ENCODE measurements at places on chromosomes 5 and 9. TPM values are rescaled to one million over a fixed set of nuclear protein-coding genes. Genes with fewer than 3 reads are reported as not detected.

- no peaks in the 10 kb centered on the region for H3K4me1 ChIP-seq
- DNase-seq = no peak
- no peak overlapping the region for H3K4me3 ChIP-seq
- H3K27me3 ChIP-seq = no peaks in the 10 kb centered on the region
- H3K36me3 ChIP-seq = no peaks in the 10 kb centered on the region
These were observed 102.9 kb downstream of the MARCHF11 start for GRCh38 chr5:16076657-16077056.

- H3K27ac ChIP-seq = no peak overlapping the region
- no peaks in the 10 kb centered on the region for H3K36me3 ChIP-seq
- no peaks in the 10 kb centered on the region for H3K4me1 ChIP-seq
- no peaks in the 10 kb centered on the region for H3K27me3 ChIP-seq
These were observed 61.7 kb downstream of the MRPL36 start for GRCh38 chr5:1737790-1738405.

DNA sequence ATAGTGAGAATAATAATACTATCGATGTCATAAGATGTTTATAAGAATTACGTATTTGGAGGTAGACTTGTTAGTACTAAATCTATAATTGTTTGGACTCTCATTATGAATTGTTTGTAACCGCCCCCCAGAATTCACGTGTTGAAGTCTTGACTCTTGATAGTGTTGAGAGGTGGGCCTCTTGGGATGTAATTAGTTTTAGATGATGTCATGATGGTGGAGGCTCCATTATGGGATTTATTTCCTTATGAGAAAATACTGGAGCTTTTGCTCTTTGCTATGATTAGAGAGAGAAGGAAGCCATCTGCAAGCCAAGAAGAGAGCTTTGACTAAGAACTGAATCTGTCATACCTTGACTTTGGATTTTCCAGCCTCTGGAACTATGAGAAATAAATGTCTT, 142.2 kb downstream of the PRDM9 start:
- H3K36me3 ChIP-seq = no peaks in the 10 kb centered on the region
- no peak for DNase-seq
- H3K27ac ChIP-seq = no peak overlapping the region
- H3K4me1 ChIP-seq = no peaks in the 10 kb centered on the region

The AHRR gene
- 0.12 TPM for total RNA-seq

DNA sequence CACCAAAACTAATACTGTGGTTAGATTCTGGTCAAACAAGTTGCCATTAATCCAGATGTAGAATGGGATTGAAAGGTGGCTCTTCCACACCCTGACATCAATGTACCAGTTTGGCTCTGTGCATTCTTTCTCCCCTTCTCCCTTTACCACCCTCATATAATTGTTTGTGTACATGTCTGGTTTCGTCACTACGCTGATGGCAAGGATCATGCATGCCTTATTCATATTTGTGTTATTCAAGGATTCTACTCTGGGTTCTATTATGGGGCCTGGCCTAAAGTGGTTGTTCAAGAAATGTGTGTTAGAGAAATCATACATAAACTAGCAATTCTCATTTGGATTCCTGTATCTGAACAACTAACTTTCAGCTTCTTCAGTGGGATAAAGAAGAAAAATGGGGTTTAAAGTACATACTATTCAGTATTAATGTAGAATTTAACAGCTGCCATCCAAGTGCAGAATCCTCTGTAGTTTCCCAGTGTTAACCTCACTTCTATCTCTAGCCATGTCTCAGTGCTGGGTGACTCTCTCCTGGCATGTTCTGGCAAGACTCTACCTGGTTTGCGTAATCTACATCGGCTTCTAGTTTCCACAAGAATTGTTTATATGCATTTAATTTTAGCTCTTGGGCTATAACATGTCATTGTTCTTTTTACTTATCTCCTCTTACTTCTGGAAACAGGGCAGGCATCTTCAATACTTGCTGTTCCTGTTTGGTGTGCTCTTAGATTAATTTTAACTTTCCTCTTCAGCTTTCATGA, 27.9 kb upstream of the CDKN2B start:
- H3K4me3 ChIP-seq = no peak overlapping the region
- no peaks in the 10 kb centered on the region for H3K36me3 ChIP-seq
- no peak overlapping the region for H3K27ac ChIP-seq
- no peak for DNase-seq
- no peaks in the 10 kb centered on the region for H3K4me1 ChIP-seq

- no peak overlapping the region for H3K27ac ChIP-seq
- H3K36me3 ChIP-seq = no peaks in the 10 kb centered on the region
- no peaks in the 10 kb centered on the region for H3K4me1 ChIP-seq
- no peaks in the 10 kb centered on the region for H3K27me3 ChIP-seq
- no peak overlapping the region for H3K4me3 ChIP-seq
These were observed 1683.2 kb downstream of the MAT2B start for GRCh38 chr5:165188556-165189175.

DNA sequence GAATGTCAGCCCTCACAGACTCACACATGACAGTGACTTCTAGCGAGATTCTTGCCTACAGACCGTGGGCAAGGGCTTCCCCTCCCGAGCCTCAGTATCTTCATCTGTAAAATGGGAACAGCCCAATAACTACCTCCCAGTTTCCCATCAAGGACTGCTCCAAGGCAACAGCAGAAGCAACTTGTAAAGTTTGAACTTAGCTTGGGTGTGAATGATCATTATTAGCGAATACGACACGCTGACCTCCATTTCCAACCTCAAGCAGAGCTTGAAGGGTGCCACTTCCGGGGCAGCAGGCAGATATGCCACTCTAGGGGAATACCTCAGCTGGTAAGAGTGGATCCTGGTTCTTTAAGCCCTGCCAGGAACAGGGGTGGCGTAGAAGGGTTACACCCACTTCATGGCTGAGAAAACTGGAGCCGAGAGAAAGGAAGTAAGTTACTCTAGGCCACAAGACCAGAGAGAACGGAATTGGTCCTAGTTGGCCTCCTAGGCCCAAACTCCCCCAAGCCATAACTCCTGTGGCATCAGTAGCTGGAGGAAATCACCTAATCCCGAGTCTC, 2.0 kb downstream of the RNF44 start:
- H3K4me1 ChIP-seq = peaks cover 70% of the 10 kb centered on the region
- peak overlapping the region; percentile 79 for H3K4me3 ChIP-seq
- H3K27me3 ChIP-seq = no peaks in the 10 kb centered on the region
- peaks cover 20% of the 10 kb centered on the region for H3K36me3 ChIP-seq

The SEC24A gene
- total RNA-seq = 12.8 TPM

The FAM53C gene
- total RNA-seq = 21.4 TPM

DNA sequence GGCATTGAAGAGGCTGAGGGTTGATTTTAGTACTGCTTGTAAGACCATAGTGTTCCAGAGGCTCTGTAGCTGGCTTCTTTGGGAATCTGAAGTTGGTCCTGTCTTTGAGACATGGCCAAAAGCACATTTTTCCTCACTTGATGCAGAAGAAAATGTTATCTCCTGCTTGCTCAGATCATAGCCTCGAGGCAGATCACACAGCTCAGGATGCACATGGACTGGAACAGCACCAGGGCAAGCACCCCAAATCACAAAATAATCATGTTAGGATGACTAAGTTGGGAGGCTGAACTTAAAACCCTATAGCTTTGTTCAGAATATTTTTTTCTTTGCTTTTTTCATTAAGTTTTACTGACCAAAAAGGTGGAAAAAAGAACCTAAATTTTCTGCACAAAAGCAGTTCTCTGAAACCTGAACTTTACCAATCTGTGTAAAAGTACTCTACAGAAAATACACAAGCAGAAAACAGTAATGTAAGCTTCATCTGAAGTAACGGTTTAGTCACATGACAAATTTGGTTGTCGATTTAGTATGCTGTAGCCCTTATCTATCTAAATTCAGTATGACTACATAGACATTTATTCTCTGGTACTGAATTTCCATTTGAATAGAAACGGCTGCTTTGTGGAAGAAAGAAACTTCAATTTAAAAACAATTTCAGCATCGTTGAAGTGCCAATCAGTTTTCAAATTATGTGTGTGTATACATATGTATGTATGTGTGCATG, 3.4 kb downstream of the KLHL9 start:
- no peak for DNase-seq
- H3K27me3 ChIP-seq = no peaks in the 10 kb centered on the region

DNA sequence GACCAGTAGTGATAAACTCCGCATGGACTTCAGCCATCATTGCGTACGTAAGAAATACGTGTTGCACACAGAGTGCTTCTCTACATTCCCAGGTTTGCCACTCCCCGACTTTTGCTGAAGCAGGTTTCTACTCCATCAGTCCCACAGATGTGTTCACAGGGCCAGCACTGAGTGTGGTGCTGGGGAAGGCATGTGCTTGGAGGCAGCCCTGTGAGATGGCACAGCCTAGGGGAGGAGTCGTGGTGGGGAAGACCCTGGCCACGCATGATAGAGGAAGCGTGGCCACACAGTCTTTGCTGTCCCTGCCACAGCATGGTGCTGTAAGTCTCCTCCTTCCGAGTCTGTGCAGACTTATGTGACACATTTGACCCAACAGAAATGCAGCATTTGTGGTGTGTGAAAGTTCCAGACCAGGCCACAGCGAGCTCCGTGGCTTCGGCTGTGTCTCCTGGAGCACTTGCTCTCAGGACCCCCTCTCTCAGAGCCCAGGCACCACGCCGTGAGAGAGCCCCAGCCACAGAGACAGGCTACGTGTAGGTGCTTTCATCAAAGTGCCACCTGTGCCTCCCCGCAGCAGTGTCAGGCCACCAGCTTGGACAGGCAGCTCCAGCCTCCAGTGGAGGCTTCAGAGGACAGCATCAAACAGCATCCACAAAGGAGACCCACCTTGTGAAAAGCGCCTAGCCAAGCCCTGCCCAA, 197.8 kb downstream of the AUH start:
- peak; percentile 55 for DNase-seq
- no peak overlapping the region for H3K4me3 ChIP-seq
- no peak overlapping the region for H3K27ac ChIP-seq
- H3K36me3 ChIP-seq = no peaks in the 10 kb centered on the region
- no peaks in the 10 kb centered on the region for H3K27me3 ChIP-seq

The FOXD4L6 gene
- total RNA-seq = not detected

- no peak overlapping the region for H3K4me3 ChIP-seq
- H3K36me3 ChIP-seq = no peaks in the 10 kb centered on the region
- no peaks in the 10 kb centered on the region for H3K27me3 ChIP-seq
- no peaks in the 10 kb centered on the region for H3K4me1 ChIP-seq
- no peak overlapping the region for H3K27ac ChIP-seq
These were observed 596 bp upstream of the FGFR4 start for GRCh38 chr5:177085985-177086653.

DNA sequence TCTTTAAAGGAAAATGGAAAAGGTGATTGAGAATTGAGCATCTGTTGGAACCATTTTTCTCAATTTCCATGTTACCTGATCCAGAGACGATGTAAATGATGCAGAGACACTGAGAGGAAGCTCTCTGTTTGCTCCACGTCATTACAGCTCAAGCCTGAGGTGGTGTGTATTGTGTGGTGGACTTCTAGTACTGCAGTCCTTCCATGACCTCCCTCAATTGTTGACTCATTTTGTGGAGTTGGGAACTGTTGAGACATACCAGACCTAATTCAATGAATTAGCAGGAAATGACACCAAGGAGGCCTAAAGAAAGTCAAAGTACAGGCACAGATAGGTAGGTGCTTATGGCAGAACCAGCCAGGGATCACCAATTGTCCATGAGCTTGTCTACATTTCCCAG, 15.6 kb upstream of the LVRN start:
- H3K27me3 ChIP-seq = no peaks in the 10 kb centered on the region
- H3K36me3 ChIP-seq = no peaks in the 10 kb centered on the region
- no peak overlapping the region for H3K27ac ChIP-seq
- H3K4me1 ChIP-seq = no peaks in the 10 kb centered on the region

GRCh38 chr9:100394032-100394695, 32.8 kb upstream of the MSANTD3 start:
- no peak for DNase-seq
- no peak overlapping the region for H3K4me3 ChIP-seq
- no peaks in the 10 kb centered on the region for H3K4me1 ChIP-seq
- no peak overlapping the region for H3K27ac ChIP-seq
- no peaks in the 10 kb centered on the region for H3K27me3 ChIP-seq
- H3K36me3 ChIP-seq = no peaks in the 10 kb centered on the region

- no peaks in the 10 kb centered on the region for H3K4me1 ChIP-seq
- no peak overlapping the region for H3K4me3 ChIP-seq
- H3K27me3 ChIP-seq = no peaks in the 10 kb centered on the region
- no peak for DNase-seq
These were observed 4.7 kb upstream of the TMEM210 start for GRCh38 chr9:137176302-137177182.

GRCh38 chr9:132975961-132976360, 2.5 kb upstream of the GFI1B start:
- no peaks in the 10 kb centered on the region for H3K4me1 ChIP-seq
- no peak for DNase-seq
- no peaks in the 10 kb centered on the region for H3K36me3 ChIP-seq
- no peak overlapping the region for H3K27ac ChIP-seq
- H3K4me3 ChIP-seq = no peak overlapping the region
- H3K27me3 ChIP-seq = peaks cover 11% of the 10 kb centered on the region

DNA sequence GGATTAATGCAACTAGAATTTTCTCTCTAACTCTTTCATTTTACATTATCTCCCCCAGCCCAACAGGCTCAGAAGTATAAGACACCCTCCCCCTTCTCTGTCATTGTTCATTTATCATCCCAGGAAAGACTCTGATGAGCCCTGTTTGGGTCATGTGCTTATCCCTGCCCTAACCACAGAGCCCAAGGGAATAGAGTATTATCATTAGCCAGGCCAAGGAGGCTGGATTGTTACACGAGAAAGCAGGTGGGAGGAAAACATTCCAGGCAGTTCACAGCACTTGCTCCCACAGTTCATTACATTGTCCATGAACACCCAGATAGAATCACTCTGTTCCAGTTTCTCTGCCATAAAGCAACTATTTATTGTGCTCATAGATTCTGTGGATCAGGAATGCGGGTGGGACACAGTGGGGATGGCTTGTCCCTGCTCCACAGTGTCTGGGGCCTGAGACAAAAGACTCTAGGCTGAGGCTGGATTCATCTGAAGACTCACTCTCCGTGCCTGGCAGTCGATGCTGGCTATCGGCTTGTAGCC, 59.5 kb upstream of the TMEM215 start:
- DNase-seq = no peak
- H3K27ac ChIP-seq = no peak overlapping the region
- no peak overlapping the region for H3K4me3 ChIP-seq
- H3K36me3 ChIP-seq = no peaks in the 10 kb centered on the region
- no peaks in the 10 kb centered on the region for H3K4me1 ChIP-seq

The SLC46A2 gene
- 0.43 TPM for total RNA-seq

- H3K27ac ChIP-seq = no peak overlapping the region
- H3K4me3 ChIP-seq = no peak overlapping the region
- H3K27me3 ChIP-seq = no peaks in the 10 kb centered on the region
- no peaks in the 10 kb centered on the region for H3K4me1 ChIP-seq
- no peak for DNase-seq
These were observed 152.2 kb downstream of the TMEM161B start for GRCh38 chr5:88116396-88116795.

The MYOT gene
- 29.7 TPM for total RNA-seq

All from right atrium auricular region (tissue), 2 donors.